ENCODE measurements at places on chromosomes 4 and X.

DNA sequence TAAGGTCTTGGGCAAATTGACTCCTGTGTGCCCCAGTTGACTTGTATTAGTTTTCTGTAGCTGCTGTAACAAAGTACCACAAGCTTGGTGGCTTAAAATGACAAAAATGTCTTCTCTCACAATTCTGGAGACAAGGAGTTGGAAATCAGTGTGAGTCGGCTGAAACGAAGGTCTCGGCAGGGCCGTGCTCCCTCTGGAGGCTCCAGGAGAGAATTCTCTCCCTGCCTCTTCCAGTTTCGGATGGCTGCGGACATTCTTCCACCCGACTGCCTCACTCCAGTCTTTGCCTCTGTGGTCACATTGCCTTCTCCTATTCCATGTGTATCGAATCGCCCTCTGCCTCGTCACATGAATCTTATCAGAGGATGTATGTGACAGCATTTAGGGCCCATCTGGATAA lies 66.0 kb upstream of the PHOX2B start:
- DNase-seq = no peak

DNA sequence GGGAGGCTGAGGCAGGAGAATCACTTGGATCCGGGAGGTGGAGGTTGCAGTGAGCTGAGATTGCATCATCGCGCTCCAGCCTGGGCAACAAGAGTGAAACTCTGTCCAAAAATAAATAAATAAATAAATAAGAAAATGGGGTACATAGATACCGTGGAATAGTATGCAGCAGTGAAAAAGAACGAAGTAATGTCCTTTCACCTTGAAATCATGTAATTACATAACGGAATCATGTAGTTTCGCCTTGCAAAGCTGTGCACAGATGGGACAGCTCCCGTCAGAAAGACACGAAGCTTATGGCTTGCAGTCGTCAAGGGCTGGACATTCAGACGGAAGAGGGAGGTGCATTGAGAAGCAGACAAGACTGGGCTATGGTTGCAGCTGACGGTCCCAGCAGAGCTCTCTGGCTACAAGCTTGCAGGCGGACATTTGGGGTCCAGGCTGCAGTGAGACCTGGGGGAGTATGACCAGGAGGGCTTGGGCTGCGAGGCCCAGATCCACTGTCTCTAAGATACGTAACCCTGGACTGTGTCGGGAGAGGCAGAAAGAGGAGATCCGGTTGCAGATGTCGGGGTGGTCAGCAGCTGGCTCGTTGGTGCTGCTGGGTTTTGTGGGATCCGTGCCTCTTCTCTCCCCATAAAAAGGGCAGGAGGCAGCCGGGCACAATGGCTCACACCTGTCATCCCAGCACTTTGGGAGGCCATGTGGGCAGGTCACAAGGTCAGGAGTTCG lies 6.2 kb upstream of the P2RY8 start:
- no peak for DNase-seq

DNA sequence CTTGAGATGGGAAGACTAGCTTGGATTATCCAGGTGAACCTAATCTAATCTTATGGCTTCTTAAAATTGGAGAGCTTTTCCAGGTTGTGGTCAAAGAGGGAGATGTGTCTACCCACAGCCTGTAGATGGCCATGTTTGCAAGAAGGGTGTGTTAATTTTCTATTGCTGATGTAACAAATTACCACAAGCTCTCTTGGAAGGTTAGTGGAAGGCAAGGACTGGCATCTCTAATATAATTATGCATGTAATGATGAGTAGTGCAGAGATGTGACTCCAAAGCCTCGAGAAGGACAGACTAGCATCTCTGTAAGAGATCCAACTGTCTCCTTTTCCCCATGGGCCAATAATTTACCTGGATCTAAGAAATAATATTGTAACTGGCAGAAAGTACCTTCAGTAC lies 3.2 kb upstream of the ADH1B start:
- no peak for DNase-seq

- DNase-seq = no peak
Observed at GRCh38 chr4:6773106-6773505, 9.4 kb upstream of the KIAA0232 start.

DNA sequence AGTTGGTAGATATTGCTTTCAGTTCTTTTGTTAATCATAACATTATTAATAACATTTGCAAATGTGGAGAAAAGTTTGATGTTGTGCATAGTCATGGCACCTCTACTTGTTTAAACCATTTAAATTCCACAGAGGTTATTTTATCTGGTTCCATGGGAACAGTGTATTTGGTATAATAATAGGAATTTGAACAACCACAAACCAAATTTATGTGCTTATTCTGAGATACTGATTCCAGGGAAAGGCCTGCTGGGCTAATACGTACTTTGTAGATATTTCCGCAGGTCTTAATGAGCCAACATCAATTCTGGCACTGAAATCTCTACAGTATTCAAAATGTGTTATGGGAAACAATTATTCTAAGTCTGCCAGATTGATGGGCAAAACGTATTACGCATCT lies 319.0 kb downstream of the DKK2 start:
- DNase-seq = no peak

GRCh38 chr4:2848449-2848848 lies 4.8 kb downstream of the ADD1 start:
- DNase-seq = no peak

DNA sequence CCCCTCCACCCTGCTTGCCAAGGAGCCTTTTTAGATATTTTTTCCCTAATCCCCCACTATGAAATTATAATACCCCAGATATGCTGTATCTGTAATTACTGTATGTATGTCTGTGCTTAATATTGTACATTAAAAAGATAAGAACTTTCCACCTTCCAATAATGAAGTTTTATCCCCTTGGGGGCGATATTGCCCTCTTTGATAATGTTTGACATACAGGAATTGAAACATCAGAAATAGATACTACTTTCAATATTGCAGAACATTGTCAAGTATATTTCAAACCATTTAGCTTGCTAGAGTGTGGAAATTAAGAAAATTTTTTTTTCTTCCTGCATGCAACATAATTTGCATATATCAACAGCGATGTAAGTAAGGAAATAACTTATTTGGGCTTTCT lies 58.9 kb downstream of the NAF1 start:
- DNase-seq = no peak

DNA sequence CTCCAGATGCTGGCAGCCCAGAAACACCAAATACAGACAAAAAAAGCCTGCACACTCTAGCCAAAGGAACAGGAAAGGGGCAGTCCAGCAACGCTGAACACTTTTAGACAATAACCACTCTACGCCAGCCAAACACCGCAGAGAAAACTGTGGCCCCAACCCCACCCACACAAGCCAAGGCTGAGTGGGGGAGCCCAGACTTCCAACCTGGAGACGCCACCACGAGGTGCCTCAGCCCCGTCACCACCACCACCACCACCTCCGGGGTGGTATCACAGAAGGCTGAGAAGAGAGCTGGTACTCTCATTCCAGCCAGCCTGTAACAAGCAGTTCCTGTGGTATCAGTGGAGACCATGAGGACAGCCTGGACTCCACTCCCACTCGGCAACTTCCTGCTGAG lies 22.8 kb downstream of the MEPE start:
- DNase-seq = no peak

DNA sequence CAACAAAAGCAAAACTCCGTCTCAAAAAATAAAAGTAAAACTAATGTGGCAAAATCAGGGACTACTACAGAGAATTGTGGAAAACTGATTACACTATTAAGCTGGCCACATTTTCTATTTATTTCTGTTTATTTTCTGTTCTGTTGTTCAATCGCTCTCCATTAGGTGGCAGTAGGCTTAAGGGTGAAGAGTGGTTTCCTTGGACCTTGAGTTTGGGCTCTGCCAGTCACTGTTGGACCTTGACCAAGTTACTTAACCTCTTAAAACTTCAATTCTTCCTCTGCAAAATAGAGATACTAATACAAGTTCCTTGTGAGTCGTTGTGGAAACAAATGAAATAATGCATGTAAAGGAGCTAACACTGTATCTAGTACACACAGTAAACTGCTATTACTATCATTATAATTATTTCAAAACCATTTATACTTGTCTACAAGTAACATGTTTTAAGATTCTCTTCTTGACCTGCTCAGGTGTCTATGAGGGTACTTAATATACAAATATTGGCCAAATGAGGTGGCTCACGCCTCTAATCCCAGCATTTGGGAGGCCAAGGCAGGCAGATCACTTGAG lies 15.2 kb downstream of the HSD17B11 start:
- no peak for DNase-seq

DNA sequence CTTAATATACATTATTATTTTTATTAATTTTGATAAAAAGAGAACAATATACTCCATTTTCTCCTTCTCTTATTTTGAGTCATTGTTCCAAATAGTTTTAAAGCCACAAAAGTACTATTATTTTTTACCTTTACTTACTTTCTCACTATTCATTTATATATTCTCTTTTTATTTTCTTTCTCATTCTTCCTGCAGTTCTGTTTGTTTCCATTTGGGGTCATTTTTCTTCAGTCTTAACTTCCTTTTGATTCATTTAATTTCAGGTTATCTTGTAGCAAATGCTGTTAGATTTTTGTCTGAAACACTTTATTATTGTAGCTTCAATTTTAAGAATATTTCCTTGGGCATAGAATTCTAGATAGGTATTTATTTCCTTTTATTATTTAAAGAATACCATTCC lies 438.6 kb upstream of the EPHA5 start:
- DNase-seq = no peak

GRCh38 chrX:53713987-53714579 lies 27.6 kb upstream of the HUWE1 start:
- DNase-seq = no peak

DNA sequence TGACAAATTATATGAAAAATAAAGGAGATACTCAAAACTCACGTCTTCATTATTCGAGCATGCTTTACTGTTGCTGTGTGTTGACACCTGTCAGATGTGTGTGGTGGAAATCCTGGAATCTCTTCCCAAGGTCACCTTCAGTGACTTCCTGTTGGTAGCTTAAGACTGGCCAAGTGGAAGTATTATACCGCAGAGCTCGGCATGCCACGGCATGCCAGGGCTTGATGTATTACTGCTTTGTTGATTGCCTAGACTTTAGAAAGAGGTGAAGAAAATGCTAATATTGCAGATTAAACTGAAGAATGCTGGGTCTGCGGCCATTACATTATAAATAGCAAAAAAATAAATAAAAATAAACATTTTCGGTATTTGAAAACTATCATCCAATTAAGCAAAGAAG lies 4.6 kb downstream of the TREX2 start:
- no peak for DNase-seq

DNA sequence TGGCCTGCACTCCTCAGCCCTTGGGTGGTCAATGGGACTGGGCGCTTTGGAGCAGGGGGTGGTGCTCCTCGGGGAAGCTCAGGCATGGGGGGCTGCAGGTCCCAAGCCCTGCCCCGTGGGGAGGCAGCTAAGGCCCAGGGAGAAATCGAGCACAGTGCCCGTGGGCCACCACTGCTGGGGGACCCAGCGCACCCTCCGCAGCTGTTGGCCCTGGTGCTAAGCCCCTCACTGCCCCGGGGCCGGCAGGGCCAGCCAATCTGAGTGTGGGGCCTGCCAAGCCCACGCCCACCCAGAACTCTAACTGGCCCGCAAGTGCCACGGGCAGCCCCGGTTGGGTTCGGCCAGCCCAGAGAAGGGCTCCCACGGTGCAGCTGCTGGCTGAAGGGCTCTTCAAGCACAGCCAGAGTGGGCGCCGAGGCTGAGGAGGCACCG lies 30.9 kb upstream of the IL15 start:
- DNase-seq = no peak

GRCh38 chr4:14069886-14070285 lies 442.4 kb upstream of the BOD1L1 start:
- DNase-seq = no peak

- no peak for DNase-seq
Observed at GRCh38 chrX:95056901-95057300, 1382.9 kb downstream of the FAM133A start.

DNA sequence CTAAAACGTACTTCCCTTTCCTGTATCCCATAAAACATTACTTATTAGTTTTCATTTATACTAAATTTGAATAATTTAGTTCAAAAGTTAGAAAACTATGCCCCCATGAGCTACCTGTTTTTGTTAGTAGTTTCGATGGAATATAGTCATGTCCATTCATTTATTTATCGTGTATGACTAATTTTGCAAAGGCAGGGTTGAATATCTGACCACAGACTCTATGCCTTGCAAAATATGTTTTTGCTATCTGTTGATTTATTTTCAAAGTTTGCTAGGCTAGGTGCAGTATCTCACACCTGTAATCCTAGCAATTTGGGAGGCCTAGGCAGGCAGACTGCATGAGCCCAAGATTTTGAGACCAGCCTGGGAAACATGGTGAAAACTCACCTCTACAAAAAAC lies 78.4 kb downstream of the PDS5A start:
- no peak for DNase-seq

DNA sequence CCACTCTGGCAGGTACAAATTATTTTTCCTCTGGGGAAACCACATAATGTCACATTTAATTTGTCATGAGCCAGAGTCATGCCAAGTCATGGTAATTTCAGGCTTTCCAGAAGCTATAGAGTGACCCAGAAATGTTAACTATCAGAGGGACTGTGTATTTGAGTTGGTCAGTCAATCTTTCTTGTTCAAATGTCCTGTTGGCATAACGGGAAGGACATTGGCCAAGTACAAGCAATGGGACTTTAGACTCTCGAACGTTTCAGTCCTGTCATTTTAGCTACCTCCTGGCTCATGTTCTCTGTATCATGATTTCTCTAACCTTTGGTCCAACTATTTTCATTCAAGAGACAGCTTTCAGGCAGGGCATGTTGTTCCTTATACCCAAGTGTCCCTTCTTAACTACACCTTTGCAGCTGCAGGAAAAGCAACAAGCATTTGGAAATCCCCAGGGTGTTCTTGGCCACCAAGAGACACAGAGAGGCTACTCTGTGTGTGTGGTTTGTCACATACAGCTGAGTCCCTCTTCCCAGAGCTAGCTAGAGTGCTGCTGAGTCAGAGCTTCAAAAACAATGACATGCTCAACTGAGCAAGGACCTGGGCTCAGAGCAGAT lies 142.6 kb downstream of the EGF start:
- peak; percentile 1 for DNase-seq

GRCh38 chr4:168394556-168394955 lies 76.0 kb upstream of the DDX60 start:
- DNase-seq = no peak

GRCh38 chrX:72395237-72395636 lies 89.5 kb upstream of the CITED1 start:
- no peak for DNase-seq

DNA sequence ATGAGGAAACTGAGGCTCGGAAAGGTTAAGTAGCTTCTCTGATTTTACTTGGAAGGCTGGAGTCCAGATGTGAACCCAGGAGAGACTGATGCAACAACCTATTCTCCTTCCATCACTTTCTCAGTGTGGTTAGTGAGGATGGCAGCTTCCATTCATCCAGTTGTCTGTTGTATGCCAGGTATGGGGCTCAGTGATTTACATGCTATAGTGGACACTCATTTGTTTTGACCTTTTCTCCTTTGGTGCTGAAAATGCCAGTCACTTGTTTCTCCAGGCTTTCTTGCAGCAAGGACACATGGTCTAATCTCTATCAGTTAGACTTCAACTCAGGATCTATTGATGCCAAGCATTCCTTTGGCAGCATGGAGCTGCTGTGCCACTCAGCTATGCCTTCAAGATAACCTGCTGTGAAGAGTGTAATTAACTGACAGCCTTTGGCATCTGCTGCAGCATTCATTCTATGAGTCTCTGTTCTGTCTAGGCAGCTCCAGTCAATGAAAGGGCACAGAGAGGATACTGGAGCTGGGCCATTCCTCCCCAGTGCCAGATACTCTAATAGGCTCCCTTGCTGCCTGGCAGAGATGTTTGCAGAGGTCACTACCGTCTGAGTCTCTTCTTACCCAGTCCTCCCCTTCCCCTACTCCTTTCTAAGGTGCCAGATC lies 11.0 kb upstream of the CWH43 start:
- no peak for DNase-seq

GRCh38 chrX:118497180-118497818 lies 1.7 kb downstream of the DOCK11 start:
- no peak for DNase-seq

Data from stimulated activated CD8-positive, alpha-beta memory T cell treated with anti-CD3 and anti-CD28 coated beads, Interleukin-7, amount 100 ng/mL, for 48 hours (primary cell).